Stimulated activated CD4-positive, alpha-beta T cell treated with anti-CD3 and anti-CD28 coated beads, Interleukin-15, amount 100 ng/mL, for 1 hour (primary cell): ENCODE measurements at places on chromosomes 2 and 18.
A peak's percentile ranks its signal among the peaks of the same experiment; 100 is the strongest.

DNA sequence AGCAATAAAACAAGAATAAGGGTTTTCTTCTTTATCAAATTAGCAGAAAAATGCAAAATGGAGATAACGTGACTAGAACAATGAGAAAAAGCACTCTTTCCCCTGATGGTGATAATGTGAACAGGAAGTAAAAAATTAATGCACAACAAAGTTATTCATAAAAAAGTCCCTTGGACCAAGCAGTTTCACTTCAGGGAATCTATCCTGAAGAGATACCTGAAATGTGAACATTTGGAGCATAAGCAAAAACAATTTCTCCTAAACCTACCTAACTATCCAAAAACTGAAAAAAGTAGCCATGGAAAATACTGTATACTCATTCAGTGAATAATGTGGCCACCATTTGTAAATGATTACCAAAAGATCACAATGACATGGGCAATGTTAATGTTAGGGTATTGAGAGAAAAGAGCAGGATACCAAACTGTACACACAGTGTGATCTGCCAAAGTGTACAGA, 48.7 kb downstream of the TRIP12 start:
- no peak for DNase-seq

GRCh38 chr2:127620866-127621265, 25.1 kb upstream of the GPR17 start:
- DNase-seq, result no peak

DNA sequence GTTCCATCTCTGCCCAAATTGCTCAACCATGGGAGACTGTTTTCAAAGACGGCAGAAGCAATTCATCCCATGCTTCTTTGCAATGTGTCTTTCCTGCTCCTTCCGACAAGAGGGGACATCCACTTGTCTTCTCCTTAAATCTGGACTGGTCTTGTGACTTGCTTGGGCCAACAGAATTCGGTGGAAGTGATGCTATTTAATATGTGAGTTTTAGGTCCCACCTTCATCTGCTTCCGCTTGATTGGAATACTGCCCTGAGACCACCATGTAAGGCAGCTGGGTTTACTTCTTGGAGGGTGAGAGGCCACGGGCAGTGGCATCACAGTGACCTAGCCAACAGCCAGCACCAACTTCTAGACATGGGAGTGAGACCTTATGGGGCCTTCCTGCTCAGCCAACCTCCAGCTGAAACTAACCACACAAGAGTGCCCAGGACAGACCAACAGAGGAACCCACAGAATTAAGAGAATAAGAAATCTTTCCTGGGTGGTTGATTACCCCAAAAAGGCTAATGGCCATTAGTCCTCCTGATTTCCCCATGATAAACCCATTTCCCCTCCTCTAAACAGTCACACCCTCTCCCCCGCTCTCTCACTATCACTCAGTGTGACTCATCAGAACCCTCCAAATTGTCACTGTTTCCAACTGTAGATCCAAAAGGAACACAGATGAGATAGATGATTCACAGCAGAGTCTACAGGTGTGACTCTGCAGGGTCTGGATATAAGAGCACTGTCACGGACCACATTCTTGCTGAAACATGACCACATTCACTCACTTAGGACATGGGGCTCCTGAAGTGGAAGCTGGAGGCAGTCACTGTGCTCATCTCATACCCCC, 16.2 kb upstream of the RHOB start:
- DNase-seq, result no peak

DNA sequence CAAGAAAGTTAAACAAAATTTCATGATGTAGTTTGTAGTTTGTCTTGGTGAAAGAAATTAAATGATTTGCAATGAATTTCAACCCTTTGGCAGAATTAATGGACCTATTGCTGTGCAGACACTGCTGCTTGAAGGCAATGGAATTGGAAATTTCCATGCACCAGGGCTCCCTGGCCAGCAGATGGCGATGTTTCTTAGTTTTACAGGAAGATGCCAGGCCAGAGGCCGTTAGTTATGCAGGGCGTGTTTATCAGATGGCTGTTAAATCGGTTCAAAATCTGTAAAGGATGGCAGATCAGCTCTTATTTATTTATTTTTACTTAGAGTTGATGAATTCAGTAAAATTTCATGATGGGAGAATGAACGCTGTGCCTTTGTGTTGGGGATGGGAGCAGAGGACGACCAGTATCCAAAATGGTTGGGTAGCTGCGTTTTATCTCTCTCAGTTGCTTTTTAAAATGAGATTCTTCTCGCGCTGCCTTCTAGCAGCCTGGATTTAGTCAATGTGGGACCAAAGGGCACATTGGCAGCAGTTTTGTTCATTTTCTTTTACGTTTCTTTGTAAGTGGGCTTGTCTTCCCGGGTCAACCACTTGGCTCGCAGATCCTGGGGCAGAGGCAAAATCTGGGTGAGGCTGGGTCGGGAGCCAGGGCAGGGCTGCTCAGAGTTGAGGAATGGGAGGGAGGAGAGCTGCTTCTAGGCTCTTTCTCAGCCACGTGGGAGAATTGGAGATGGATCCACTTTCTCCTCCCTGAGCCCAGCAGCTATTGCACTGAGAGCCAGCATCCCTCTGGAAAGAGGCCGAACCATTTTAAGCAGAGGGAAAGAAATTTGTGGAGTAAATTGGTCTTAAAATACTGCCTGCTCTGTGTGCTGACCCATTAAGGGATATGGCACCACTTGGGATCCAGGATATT, 344.0 kb downstream of the PIK3C3 start:
- no peak for DNase-seq

- DNase-seq, result peak; percentile 10
These were observed 50.1 kb downstream of the THUMPD2 start for GRCh38 chr2:39728941-39729351.

DNA sequence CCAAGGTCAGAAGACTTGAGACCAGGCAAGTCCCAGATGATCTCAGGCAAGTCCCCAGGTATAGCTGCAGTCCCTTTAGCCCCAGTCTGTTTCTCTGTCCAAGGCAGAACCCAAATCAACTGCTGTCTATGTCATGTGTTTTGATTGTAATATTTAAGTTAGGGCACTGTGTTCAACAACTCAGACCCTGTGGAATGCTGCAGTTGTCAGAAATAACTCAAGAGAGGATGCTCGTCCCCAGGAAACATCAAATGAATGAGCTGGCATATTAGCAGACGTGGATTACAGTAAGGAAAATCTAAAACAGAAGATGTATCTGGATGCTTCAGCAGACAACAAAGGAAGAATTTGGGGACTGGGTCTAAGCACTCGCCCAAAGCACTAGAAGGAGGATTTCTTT, 70.1 kb downstream of the BCL11A start:
- no peak for DNase-seq

- DNase-seq, result no peak
These were observed 132.6 kb upstream of the RBBP8 start for GRCh38 chr18:22800551-22800951.

DNA sequence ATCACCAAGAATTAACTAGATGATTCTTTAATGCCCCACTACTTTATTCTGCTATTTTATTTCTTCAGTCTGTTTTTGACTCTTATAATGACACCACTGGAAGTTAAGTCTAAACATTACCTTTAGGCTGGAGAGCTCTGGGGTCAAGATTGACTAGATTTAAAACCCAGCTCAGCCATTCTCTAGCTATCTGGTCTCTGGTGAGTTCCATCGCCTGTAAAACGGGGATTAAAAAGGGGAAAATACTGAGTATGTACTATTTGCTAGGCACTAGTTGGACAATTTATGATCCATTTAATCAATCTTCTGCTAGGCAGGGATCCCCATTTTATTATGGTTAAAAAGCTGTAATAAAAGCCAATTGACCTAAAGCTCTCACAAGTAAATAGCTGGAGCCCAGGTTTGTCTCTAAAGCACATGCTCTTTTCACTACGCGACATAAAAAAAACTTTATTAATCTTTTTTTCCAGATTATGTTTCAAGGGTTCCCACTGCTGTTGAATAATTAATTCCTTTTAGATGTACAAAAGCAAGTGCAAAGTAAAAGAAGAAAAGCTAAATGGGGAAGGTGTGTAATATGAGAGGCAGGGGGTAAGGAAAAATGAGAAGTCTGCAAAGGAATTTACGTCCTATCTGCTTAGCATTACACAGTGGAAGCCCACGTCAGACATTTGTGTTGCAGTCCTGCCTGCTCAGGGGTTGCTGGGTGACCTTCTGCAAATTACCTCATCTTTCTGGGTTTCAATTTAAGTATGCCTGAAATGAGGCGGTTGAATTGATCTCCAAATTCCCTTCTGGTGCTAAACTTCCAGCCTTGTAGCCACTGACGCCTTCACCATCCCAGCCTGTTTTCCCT, 918 bp upstream of the NABP1 start:
- no peak for DNase-seq

- DNase-seq, result no peak
These were observed at the start of gene RNPEPL1 for GRCh38 chr2:240567872-240568677. Gene RNPEPL1 (plus strand): TSS chr2:240568484. CDS start chr2:240568587, 103 bp downstream.

GRCh38 chr2:42224422-42225067, 55.4 kb downstream of the EML4 start:
- no peak for DNase-seq

DNA sequence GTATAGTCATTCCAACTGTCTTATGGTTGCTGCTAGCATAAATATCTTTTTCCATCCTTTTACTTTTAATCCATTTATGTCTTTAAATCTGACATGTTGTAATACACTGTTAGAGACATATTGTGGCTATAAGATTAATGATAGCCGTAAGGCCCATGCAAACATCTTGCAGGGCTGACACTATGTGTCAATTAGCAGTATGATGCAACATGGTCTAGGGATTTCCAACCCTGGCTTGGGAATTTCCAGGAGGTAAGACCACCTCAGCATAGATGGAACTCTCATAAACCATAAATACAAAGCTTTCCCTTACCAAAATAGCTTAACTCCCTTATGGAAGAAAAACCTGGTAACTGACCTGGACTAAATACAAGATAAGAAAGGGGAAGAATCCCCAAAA, 16.5 kb downstream of the SCLY start:
- no peak for DNase-seq

DNA sequence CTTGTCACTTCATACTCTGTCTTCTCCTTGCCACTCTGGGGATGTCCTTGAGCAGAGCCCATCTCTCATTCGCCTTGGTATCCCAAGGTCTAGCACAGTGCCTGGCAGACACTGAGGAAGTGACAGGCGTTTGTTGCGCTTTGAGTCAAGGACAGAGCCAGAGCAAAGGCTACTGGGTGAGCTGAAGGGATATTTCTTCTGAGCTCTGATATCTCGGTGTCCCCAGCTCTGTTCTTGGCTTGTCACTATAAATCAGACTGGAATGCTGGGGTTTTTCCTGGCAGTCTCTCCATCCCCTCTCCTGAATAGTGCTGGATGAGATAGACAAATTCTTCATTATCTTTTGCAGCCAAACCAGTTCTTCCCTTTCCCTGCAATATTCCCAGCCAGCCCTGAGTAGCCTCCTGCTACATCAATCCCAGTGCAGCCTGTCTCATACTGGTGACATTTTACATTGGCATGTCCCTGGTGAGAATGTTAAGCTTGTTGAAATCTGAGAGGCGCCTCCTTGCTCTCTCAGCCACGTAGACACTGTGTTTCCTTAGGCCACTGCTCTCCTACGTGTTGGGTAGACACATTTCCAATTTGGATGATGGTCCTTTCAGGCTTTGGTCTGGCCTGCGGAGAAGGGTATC, 61.7 kb downstream of the CTIF start:
- DNase-seq, result no peak

DNA sequence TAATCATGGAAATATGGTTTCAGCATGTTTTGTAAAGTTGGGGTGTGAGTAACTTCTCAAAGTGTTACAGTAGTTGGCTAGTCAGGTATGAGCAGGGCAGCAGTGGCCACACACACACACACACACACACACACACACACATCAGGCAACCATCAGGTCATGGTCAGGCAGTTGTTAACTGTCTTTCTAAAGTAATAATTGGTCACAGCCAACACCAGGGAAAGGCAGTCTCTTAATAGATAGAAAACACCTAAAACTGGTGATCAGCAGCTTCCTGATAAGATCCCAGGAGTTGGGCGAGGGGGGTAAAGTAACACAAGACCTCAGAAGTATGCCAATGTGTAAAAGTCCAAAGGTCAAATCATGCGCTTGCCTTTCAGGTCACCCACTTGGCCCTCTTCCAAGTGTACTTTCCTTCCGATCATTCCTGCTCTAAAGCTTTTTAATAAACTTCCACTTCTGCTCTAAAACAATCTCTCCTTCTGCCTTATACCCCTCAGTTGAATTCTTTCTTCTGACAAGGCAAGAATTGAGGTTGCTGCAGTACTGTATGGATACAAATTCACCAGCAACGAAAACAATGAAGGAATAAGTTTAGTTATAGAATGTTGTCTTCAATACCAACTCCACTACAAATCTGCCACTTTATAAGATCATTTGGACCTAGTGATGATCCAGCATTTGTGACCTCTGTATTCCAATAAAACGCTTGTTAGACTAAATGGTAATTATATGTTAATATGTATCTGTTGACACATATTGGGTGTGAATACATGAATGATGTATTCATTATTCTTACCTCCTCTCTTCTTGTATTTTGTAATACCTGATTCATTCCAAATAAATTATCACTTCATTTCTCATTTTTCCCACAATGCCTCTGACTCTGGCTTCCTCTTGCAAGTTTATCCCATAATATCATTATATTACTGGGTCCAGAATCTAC, 254.3 kb downstream of the METTL4 start:
- no peak for DNase-seq

DNA sequence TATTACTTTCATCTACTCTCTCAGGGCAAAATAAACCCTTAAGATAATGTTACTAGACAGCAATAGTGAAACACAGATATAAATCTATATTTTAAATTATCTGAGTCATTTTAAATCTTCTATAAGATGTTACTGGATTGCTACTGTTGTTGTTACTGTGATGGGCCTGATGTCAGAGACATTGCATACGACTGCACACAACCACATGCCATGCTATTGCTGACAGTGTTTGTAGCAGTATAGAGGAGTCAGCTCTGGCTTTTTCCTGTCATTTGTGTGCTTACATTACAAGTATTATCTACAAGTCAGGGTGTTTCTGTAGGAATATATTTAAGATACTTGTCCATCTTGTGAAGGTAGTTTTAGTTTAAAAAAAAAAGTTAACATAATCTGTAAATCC, 63.9 kb downstream of the CCDC148 start:
- no peak for DNase-seq

GRCh38 chr2:16629044-16629443, 36.6 kb downstream of the CYRIA start:
- no peak for DNase-seq

DNA sequence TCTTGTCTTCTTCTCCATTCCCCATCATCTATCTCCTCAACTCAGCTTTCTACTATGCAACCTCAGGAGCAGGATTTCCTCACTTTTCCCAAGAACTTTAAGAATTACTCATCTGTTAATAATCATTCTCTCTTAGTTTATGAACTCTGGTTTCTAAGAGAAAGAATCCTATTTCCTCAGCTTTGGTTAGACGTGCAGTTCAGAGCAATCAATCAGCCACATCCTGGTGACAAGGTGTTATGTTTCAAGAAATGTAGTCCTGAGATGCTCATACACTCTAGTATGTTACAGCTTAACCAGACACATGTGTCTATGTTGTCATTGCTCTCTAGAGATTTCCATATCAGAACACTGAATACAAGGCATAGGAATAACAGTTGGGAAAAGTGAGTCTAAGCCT, 277.9 kb downstream of the MBD2 start:
- no peak for DNase-seq

DNA sequence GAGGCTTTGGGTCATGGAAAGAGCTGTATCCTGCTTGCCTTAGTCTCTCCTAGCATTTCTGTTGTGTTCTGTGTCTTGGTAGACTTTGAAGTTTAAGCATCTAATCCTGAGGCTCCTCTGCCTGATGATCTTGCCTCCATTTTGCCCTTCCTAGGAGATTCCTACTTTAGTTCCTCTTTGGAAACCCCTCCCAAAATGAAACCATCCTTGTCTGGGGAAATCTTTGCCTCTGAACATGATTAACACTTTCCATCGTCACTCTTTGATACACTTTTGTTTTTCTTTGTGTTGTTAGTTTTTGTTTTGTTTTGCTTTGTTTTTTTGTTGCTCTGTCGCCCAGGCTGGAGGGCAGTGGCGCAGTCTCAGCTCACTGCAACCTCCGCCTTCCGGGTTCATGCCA, 9.2 kb downstream of the ATG16L1 start:
- no peak for DNase-seq
